ENCODE measurements at places on chromosomes 6 and 20.

DNA sequence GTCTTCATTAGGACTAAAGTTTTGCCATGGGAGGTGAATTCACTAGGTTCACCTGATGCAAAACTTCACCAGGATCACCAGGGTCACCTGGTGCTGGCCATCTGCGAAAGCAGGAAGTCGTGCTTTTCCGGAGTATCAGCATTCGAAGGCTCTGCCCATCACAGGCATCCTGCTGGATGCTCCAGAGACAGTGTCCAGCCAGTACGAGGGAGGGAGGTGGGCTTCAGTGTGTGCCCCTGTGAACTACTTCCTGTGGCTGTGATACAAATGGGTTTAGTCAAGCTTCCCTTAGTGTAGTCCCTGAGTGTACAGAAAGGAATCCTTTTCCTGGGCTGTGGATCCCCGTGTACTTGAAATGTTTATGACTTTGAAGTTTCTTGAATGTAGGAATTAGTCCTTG, 3.4 kb upstream of the RPS6KA2 start:
- DNase-seq = no peak

DNA sequence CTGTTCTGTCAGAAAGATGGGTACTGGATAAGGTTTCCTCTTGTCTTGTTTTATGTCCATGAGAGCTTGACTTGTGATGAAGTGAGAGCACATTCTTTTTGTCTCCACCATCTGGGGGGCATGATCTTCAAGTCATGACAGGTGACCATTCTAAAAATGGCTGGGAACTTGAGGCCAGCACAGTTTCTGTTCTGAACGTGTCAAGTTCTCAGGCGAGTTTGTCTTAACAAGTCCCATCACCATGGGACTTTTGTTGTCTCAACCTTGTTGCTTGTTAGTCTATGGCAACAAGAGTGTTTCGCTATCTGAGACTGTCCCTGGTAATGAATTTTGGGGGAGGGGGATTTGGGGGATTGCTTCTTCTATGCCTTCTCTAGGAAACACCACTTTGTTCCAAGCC, 25.6 kb upstream of the ENPP4 start:
- DNase-seq = no peak

DNA sequence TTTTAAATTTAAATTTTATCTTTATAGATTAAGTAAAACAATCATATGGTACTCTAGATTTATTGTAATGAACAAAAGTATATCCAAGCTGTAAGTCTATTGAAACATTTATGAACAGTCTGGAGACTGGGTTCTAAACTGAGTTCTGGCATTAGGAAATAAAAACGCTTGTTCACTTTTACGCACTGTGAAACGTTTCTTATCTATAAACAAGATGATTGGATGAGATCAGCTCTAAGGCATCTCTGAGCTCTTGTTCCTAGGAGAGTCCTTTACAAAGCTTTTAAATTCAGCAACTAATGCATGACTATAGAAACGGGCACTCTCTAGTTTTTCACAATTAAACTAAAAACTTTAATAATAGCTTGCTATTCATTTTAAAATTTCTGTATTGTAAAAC, 6.8 kb downstream of the HUS1B start:
- no peak for DNase-seq

- no peak for DNase-seq
These were observed 1.2 kb downstream of the PANK2 start for GRCh38 chr20:3890398-3890751.

- no peak for DNase-seq
These were observed 110.9 kb downstream of the ADGRG6 start for GRCh38 chr6:142412658-142413057.

- no peak for DNase-seq
These were observed 40.2 kb upstream of the ZNFX1 start for GRCh38 chr20:49318091-49318429.

GRCh38 chr20:32569380-32570305, 15.5 kb downstream of the NOL4L start:
- DNase-seq = no peak

GRCh38 chr6:110741517-110741916, 73.8 kb downstream of the CDK19 start:
- DNase-seq = no peak

DNA sequence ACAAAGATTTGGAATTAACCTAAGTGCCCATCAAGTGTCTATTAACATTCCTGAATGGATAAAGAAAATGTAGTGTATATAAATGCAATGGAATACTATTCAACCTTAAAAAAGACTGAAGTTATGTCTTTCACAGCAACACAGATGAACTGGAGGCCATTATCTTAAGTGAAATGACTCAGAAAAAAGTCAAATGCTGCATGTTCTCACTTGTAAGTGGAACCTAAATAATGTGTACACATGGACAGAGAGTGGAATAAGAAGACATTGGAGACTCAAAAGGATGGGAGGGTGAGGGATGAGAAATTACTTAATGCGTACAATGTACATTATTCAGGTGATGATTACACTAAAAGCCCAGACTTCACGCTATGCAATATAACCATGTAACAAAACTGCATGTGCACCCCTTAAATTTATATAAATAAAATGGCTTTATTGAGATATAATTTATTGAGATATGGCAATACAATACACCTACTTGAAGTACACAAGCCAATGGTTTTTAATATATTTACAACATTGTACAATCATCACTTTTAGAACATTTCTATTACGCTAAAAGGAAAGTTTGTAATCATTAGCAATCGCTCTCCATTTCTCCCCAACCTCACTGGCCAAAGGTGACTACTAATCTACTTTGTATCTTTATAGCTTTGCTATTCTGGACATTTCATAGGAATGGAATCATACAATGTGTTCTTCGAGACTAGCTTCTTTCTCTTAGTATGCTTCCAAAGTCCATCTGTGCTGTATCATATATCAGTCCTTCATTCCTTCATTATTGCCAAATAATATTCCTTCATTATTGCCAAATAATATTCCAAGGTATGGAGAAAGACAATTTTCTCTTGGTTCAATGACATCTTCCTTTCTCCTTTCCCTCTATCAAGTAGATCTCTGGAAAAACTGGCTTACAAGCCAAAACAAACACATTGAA, 5.8 kb downstream of the STX7 start:
- DNase-seq = no peak

- no peak for DNase-seq
These were observed 45.9 kb upstream of the FLRT3 start for GRCh38 chr20:14383335-14383734.

DNA sequence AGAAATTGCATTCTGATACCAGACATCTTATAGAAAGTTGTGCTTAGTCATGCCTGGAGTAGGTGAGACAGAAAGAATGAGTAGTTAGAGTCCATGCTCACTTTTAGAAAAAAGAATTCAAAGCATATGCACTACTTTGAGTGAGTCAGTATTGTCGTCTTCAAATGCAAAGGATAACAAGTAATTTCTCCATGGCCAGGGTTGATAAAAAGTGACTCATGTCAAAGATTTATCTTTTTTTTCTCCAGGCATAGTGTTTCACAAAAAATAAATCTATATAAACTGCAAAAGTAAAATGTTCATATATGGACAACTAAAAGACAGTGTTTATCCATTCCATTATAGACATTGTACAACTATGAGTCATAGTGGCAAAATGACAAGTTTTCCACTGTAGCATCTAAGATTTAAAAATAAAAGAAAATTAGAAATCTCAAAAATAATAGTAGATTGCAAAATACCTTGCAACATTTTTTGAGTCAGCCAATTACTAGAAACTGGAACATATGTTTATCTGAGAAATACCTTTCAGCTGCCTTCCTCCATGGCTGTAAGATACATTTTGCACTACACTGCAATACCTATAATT, 329.6 kb downstream of the GRIK2 start:
- peak; percentile 10 for DNase-seq

DNA sequence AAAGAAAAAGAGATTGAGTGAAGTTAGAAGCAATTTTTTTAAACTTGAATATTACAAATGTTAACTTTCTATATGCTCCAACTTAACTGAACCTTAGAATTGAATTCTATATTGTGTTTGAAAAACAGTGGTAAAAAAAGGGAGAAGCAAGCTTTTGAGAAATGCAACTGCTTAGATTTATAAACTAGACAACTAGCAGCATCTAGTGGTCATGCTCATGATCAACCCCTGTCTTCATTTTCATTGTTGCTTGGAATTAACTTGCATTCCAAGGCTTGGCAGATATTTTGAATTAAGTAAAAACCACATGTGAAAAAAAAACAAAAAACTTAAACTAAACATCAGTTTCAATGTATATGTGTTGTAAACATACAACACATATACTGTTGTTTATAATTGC, 113.1 kb downstream of the C6orf58 start:
- peak; percentile 22 for DNase-seq

DNA sequence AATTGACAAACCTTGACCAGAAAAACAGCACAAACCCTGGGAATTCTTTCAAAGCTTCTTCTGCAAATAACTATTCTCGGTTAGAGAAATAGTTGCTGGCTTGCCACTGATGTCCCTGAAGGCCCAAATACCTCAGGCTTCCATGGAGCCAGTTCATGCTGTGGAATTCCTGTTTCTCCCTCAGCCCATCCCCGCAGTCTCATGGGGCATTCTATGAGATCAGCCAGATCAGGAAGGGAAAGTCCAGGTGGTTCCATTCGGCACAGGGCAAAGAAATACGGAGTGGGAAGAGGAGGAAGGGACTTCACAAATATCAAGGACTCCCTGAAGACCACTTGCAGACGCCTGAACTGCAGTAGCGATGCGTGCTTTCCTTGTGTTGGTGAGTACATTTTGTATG, 63.3 kb downstream of the MYLK4 start:
- DNase-seq = no peak

DNA sequence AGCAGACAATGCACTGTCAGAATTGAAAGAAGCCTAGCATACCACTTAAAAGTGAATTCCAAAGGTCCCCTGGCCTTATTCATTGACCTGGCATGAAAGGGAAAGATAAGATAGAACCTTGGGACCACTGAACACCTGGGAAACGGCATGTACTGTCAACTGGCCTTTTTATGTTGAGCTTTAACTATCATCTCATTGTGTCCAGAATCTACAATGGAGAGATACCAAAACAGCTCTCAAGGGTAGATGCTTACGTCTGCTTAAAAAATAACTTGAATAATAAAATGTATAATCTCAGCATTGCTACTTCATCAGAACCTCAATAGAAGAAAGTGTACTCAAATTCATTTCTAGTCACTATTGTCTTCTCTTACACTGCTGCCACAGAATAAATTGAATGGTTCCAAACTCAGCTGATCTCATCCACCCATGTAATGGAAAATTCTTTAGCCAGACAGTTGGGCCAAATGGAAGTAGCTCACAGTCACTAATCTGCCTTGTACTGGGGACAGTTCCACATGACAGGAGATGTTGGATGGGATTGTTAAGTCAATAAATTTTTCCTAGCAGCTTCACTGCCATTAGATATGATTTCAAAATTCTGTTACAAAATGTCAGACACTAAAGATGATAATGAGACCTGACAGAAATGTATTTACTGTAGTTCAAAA, 93.8 kb downstream of the MLIP start:
- DNase-seq = no peak

GRCh38 chr6:158500016-158500735, 59.7 kb upstream of the TMEM181 start:
- DNase-seq = no peak

- DNase-seq = no peak
These were observed 70.6 kb upstream of the GGTLC1 start for GRCh38 chr20:24059174-24059573.

DNA sequence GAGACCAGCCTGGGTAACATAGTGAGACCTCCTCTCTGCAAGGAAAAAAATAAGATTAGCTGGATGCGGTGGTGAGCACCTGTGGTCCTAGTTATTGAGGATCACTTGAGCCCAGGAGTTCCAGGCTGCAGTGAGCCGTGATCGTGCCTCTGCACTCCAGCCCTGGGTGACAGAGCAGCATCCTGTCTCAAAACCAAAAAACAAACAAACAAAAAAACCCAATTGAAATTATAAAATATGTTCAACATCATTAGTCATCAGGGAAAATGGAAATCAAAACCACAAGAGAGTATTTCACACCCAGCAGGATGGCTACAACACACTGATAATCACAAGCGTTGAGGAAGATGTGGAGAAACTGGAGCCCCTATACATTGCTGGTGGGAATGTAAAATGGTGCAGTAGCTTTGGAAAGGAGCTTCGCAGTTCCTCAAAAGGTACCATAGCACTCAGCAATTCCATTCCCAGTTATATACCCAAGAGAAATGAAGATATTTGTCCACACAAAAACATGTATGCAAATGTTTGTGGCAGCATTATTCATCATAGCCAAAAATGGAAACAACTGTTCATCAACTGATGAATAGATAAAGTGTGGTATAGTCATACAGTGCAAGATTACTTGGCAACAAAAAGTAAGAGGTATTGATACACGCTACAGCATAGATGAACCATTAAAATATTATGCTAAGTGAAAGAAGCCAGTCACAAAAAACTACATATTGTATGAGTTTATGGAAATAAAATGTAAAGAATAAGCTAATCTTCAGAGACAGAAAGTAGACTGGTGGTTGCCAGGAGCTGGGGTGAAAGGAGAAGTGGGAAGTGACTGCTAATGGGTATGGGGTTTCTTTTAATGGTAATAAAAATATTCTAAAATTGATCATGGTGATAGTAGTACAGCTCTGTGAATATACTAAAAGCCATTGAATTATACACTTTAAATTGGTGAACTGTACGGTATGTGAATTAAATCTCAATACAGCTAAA, 38.7 kb upstream of the RIPOR2 start:
- DNase-seq = no peak

DNA sequence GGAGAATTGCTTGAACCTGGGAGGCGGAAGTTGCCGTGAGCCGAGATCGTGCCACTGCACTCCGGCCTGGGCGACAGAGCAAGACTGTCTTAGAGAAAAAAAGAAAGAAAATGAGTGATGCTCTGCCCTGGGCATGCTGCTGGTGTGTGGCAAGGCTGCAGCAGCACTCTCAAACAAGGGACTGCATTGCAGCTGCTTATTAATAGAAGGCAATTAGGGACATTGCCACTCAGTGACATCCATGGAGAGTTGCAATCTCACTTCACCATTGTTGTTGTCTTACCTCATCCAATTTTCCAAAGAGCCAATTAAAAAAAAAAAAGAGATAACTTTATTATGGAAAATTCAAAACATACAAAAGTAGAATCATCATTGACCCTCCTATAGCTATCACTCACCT, 131.1 kb downstream of the LRRC1 start:
- DNase-seq = no peak

DNA sequence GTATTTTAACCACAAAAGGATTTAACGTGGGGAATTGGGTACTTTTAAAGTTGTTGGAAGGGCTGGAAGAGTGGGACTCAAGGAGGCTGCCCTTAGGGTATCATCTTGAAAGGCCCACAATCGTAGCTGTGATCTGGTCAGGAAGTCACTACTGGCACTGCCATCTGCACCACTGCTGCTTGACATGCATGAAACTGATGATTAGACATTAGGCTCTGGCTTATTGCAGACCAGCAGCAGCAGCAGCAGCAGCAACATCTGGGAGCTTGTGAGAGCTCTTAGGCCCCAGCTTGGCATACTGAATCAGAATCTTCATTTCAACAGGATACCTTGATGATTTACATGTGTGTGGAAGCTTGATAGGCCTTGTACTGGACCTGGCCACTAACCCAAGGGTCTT, 68.6 kb downstream of the PHF20 start:
- DNase-seq = no peak

- DNase-seq = peak; percentile 83
These were observed 189.0 kb downstream of the ANKRD60 start for GRCh38 chr20:58039274-58040092.

GRCh38 chr6:157169226-157169625, 154.1 kb downstream of the TMEM242 start:
- no peak for DNase-seq
